AG20443 (cell line): ENCODE measurements at places on chromosomes 6 and 20.

- DNase-seq, result no peak
These were observed 51.7 kb downstream of the GFOD1 start for GRCh38 chr6:13435477-13436246.

- DNase-seq, result no peak
These were observed 260.4 kb upstream of the THEMIS start for GRCh38 chr6:128161263-128161662.

GRCh38 chr6:15145821-15146220, 100.0 kb upstream of the JARID2 start:
- DNase-seq, result no peak

DNA sequence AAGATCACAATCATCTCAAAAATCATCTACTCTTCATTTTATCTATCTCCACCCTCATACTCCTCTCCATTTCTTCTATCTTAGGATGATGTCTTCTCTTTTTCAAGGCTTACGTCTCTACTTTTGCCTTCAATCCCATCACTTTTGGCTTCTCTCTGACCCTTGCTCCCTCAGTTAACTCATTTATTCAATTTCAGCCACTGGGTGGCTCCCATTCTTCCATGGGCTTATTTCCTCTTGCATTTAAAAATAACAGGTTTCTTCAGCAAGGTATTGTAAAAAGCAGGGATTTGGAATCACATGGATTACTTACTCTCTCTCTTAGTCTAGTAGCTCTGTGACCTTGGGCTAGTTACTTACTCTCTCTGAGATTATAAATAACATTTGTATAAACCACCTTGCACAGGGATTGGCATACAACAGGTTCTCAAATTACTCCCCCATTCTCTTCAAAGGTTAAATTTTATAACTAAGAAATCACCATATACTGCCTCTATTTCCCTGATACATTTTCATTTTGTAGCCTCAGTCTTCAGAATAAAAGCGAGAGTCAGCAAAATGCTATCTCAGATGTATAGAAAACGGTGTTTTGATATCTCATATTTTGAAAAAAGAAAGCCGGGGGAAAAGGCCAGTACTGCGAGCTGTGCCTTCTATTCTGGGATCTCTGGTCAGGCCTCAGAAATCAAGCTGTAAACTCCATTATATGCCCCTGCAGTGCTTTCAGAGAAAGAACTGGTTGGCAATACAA, 5.5 kb downstream of the ZSCAN12 start:
- peak; percentile 12 for DNase-seq

DNA sequence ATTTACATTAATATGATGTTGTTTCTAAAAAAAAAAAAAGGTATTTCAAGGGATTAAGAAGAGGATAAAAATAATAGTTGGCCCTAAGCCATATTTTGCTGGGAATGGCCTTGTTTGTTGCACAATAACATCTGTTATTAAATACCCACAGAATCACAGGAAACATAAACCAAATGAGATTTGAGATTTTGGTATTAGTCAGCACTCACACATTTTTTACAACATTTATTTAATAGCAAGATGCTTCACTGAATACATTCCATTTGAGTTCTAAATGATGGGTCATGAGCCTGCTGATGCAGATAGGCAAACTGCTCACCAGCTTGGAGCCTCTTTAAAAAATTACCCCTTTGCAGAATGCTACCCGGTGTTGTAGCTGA, 92.9 kb upstream of the ENPP5 start:
- peak; percentile 76 for DNase-seq

GRCh38 chr6:134031696-134032255, 20.6 kb downstream of the SLC2A12 start:
- no peak for DNase-seq

DNA sequence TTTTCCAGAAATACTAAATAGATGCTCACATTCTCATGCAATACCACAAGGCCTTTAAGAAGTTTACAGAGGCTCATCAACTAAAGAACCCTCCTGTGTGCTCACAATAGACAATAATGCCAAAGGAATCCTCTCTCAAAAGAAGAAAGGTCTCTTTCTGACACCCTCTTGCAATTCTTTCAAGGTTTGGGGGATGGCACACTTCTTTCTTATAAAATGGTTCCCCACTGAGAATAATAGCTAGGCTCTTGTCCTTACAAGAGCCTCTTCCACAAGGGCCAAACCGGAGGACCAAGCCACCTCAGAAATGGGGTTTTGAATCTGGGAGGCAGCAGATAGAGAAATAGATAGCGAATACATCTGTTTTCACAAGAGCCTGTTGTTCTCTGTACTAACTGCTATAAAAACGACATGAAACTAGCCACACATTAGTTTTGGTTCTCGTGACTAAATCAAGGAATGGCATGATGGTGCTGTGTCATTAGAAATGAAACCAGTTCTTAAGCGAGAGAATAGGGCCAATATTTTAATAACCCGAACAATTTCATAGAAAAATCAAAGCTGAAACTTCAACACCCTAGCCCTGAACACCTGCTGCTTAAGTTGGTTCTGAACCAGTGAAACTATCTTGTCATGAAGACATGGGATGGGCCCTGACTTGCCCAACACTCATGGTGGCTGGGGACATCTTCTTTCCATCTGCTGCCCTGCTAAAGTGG, 81.1 kb downstream of the PRDM1 start:
- no peak for DNase-seq

DNA sequence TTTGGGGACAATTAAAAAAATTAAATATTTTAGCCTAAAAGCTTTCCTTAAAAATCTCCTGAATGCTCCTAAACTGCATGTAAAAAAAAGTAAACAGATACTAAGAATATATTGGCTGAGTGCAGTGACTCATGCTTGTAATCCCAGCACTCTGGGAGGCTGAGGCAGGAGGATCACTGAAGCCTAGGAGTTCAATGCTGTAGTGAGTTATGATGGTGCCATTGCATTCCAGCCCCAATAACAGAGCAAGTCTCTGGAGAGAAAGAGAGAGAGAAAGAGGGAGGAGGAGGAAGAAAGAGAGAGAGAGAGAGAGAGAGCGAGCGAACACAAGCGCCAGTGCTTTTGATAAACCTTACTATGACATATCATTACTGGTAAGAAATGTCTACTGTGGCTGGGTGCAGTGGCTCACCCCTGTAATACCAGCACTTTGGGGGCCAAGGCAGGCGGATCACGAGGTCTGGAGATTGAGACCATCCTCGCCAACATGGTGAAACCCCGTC, 58.8 kb downstream of the FKBP5 start:
- DNase-seq, result no peak

GRCh38 chr20:35878113-35878625, 76.1 kb downstream of the SCAND1 start:
- no peak for DNase-seq

- no peak for DNase-seq
These were observed 348.1 kb downstream of the ZFAND3 start for GRCh38 chr6:38167598-38167997.

- DNase-seq, result no peak
These were observed 123.2 kb downstream of the ELOVL4 start for GRCh38 chr6:79824202-79824601.
